NCI-H2081 treated with DMSO at 0.1 percent for 48 hours (cell line): ENCODE measurements at places on chromosomes 13 and 19.

DNA sequence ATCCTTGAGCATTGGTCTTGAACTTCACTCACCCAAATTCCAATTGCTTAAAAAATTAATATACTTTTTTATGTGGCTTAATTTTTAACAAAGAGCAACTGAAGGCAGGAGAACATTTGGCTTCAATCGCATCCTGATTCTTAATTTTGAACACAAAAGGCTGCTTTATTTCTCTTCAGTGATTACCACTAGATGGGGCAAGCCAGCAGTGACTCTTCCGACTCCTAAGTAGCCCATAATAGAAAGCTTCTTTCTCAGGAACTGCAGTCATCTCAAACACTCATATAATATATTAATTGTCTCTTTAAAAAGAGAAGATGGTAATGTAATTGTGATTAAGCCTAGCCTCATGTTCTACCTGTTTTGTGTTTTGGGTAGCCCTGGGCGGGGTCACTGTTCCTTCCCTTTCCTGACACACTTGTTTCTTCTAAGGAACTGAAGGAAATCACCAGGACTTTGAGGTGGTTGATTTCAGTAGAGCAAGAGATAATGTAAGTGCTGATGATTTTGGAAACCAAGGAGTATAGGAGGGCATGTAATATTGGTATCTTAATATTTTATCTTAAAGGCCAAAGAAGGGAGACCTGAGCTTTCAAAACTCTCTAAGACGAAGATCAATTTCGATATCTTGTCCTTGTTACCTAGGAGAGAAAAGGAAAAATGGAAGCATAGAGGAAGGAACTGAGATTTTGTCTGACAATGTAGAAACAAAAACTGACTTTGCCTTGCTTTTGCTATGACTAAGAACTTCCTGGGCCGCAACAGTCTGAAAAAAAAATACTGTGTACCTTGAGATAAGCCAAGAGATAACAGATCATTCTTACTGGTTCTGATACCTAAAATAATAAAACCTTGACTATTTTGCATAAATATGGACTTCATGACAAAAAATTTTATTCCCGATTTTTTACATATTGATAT is 73.1 kb downstream of the TNFSF13B start:
- no peak for DNase-seq

- no peak for DNase-seq
Observed at GRCh38 chr19:33497131-33497777, 24.3 kb downstream of the PEPD start.

GRCh38 chr19:18587561-18587960 is 1.0 kb upstream of the REX1BD start:
- no peak for DNase-seq

DNA sequence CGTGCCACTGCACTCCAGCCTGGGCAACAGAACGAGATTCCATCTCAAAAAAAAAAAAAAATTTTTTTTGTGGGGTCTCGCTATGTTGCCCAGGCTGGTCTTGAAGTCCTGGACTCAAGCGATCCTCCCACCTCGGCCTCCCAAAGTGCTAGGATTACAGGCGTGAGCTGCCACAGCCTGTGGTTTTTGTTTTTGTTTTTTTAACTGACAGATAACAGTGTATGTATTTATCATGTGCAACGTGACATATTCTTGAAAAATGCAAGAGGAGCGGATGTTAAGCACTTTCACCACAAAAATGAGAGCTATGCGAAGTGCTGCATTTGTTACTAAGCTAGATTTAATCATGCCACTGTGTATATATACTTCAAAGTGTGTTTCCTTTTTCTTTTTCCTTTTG is 49.0 kb downstream of the ARHGEF18 start:
- no peak for DNase-seq

GRCh38 chr19:18396471-18397241 is 766 bp downstream of the LRRC25 start:
- DNase-seq: no peak

GRCh38 chr19:47035127-47036096 is 13.0 kb downstream of the TMEM160 start:
- DNase-seq: no peak

DNA sequence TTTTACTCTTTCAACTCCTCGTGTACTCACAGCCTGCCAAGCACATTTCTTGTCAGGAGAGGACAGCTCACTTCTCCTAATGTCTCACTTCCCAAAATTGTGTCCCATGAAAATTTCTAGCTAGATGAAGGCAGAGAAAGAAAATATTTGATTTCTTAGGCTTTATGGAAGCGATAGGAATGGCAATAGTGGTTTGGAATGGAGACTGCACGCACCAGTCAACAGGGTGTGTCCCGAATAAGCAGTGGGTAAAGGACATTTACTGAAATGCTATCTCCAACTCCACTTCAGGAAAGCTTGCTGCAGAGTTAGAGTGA is 321 bp upstream of the ZNF222 start:
- DNase-seq: no peak

DNA sequence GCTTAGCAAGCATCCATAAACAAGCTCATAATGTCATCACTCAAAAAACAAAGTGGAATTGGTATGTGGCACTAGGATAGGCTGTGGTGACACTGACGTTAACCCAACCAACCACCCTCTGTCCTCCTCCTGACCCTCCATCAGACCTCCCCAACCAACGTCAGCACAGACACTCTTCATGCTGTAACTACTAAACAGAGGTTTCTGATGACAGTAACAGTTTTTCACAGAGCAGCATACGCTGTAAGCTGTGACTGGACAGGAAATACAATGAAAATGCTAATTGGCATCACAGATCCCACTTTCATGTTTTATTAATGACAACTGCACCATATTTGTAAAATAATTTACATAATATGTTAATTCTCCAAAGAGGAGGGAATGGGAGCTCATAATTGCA is 238.0 kb downstream of the IRS2 start:
- no peak for DNase-seq

DNA sequence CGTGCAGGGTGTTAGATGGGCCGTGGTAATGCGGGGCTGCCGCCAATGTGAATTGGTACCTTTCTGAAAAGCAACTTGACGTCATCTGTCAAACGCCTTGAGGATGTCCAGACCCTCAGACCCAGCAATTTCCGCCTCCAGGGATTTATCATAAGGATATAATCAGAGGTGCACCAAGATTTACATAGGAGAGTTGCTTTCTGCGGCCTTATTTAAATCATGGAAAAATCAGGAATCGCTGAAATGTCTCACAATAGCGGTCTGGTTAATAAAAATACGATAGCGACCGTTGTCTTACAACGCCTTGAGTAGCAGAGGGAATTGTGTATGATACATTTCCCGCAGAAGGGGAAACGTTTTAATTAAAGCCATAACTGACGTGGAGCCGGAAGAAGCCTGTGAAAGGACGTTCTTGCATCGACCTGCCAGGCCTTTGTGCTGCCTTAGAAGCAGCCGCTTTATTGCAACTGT is 32.3 kb upstream of the NDUFS7 start:
- no peak for DNase-seq

DNA sequence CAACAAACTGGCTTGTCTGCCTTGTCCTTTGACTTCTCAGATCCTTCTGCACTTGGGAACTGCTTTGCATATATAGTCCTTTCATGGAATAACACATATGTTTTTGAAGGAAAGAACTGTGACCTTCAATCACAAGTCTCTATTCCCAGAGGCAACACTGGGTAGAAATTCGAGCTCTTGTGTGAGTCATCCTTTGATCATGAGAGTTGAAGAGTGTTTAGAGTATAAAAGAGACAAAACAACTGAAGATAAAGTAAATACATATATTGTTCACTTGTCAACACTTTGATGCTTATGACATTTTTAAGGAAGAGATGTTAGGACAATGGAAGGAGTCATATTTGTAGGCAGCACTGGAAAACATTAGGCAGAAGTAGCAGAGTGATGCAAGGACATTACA is 5.2 kb upstream of the OR7A5 start:
- no peak for DNase-seq

GRCh38 chr13:113974304-113975281 is 717 bp upstream of the C13orf46 start:
- DNase-seq: no peak

GRCh38 chr13:94009701-94010100 is 469.8 kb downstream of the DCT start:
- no peak for DNase-seq

DNA sequence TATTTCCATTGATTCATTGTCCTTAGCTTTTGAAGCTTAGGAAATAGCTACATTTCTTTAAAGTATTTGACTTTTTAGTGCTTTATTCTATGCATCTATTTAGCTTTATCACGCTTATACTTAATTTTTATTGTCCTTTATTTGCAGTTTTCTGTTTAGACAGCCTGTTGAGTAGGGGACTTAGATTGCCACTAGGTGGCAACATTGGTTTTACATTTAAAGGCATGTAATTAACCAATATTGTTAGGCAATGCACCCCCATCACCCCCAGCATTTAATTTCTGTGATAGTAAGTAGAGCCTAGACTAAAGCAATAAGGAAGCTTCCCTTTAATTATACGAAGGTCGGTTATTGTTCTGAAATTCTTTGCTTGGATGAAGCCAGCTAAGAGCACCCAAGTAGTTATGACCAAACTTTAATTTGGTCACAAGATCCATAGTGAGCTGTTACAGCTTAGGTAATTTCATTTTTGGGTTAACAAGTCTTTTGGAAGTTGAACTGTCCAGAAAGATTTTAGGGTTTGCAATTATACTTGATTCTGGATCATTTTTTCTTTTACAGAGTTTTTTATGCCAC is 36.5 kb downstream of the B3GLCT start:
- DNase-seq: no peak

- no peak for DNase-seq
Observed at GRCh38 chr13:99659226-99659625, 158.0 kb downstream of the TM9SF2 start.

- DNase-seq: no peak
Observed at GRCh38 chr13:66534561-66534960, 695.6 kb downstream of the PCDH9 start.

GRCh38 chr13:50080203-50080910 is 65.1 kb downstream of the KCNRG start:
- no peak for DNase-seq

DNA sequence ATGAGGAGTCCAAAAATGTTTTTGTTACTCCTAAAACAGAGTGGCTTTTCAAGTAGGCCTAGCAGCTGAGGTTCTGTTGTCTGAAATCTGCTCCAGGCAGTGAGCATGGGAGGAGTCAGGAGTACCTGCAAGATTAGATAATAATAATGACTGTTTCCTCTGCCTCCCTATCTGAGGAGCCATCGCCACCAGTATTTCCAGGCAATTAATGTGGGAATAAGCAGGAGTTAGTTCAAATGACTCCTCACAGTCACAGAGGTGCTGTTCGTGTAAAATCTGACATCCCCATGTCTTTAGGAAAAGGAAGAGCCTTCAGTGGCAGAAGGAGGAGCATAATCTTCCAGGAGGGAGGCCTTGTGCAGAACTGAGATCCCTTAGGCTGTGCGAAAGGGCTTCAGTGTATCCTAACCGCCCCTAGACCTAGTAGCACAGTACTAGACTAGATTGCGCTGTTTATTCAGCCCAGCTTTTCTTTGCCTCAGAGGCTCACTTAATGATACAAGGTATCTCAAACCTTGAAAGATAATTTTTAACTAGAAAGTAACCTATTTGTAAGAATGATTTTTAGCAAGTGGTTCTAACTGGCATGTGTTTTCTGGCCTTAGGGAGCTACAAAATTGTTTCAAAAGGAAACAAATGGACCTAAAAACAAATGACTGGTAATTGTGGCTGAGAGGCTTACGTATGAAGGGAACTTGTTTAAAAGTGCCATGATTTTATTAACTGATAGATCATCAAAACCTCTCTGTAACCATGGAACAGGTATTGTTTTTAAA is 49.0 kb downstream of the FREM2 start:
- no peak for DNase-seq

DNA sequence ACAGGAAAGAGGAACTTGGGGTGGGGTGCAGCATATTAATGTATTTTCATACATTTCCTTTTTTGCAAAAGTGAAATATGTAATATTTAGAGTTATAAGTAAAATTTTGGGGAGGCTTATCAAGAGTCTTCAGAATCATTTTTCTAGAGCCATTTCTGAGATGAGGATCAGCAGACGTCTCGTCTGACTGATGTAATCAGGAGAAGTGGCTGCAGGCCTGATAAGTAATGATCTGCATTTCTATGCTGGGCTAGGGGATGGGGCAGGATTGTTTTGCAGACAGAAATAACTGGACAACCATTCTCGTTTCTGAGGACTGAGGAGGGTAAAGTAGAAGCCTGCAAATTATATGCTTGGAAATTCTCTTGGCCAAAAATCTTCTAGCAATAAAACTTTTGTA is 89.2 kb upstream of the ARGLU1 start:
- DNase-seq: no peak

- no peak for DNase-seq
Observed at GRCh38 chr19:48741129-48741999, 954 bp upstream of the RASIP1 start.

GRCh38 chr13:34555988-34556387 is 386.1 kb upstream of the NBEA start:
- DNase-seq: no peak

DNA sequence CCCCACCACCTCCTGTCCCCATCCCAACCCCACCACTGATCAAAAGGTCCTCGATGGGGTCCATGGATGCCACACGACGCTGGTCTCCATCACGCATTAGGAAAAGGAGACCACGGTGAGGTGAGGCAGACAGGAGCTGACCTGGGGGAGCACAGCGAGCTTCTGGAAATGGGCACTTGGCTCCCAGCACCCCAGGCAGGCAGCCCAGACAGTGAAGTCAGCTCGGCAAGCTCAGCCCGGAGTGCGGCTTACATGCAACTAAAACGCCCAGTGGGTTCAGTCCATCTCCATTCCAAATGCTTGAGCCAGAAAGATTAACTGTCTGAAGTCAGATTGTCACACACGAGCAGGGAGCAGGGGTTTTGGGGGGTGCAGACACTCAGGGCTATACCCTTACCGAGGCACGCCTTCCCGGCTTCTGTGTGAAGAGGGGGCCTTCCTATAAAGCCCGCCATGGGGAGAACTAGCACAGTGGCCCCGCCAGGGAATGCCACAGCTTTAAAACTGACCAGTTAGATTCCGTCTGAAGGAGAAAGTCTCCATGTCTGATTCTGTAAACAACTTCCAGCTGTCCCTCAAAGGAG is 79.4 kb downstream of the SPACA7 start:
- DNase-seq: no peak

DNA sequence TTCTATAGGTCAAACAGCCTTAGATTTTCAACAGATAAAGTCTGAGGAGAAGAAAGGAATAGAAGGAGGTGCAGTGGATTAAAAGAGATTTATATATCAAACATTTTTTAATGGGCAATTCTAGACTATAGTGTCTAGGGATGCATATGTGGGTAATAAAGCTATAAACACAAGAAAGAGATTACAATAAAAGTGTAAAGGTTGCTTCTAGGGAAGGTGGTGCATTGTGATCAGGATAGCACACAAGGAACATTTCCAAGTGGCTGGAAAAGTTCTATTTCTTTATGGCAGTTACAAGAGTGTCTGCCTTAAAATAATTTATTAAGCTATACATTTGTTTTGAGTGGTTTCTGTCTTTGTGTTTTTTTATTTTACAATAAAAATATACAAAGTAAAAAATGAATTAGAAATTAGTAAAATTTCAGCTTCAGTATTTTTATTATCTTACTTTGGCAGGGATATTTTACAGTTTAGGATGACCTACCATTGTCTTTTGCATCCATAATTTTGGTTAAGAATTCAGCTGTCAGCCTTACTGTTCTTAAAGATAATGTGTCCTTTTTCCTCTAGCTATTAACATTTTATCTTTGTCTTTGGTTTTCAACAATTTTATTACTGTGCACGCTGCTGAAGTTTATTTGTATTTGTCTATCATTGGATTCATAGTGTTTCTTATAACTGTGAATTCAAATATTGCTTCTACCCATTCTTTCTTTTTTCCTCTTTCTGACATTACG is 221.8 kb downstream of the LACC1 start:
- DNase-seq: no peak
